ENCODE measurements at places on chromosomes 2 and 18.

DNA sequence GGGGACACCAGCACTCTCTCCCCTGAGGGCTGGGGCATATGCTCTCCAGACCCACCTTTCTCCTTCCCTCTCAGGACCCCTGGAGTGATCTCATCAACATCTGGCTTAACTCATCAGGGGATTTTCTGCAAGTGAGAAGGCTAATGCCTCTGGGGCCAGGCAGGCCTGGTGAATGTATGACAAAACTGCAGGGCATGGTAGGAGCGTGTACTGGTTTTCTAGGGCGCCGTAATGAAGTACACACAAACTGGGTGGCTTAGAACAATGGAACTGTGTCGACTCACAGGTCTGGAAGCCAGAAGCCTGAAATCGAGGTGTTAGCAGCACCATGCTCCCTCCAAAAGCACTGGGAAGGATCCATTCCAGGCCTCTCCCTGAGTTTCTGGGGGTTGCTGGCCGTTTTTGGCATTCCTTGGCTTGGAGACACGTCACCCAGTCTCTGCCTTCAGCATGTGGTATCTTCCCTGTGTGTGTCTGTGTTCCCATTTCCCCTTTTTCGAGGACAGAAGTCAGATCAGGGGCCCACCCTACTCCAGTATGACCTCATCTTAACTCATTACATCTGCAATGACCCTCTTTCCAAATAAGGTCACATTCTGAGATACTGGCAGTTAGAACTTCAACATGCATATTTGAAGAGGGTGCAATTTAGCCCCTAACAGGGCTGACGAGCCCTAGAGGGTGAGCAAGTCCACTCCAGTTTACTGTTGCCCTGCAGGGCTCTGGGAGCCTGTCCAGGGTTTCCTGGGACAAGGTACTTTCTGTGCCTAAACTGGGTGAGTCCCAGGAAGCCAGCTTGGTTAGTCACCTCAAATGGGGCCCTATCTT lies 45.5 kb upstream of the CAB39 start:
- peak; percentile 91 for DNase-seq

DNA sequence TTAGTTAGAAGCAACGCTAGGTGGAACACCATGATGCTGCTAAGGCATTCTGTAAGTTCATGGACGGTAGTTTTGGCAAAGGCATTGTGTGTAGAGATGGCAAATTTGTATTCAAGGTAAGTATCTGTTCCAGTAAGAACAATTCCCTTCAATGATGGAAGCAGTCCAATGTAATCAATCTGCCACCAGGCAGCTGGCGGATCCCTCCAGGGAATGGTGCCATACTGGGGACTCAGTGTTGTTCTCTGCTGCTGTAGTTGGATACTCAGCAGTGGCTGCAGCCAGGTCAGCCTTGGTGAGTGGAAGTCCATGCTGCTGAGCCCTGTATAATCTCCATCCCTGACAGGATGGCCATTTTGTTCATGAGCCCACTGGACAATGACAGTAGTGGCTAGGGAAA lies 62.8 kb downstream of the ARL6IP6 start:
- DNase-seq = no peak

GRCh38 chr18:36700955-36701354 lies 127.8 kb downstream of the TPGS2 start:
- no peak for DNase-seq

DNA sequence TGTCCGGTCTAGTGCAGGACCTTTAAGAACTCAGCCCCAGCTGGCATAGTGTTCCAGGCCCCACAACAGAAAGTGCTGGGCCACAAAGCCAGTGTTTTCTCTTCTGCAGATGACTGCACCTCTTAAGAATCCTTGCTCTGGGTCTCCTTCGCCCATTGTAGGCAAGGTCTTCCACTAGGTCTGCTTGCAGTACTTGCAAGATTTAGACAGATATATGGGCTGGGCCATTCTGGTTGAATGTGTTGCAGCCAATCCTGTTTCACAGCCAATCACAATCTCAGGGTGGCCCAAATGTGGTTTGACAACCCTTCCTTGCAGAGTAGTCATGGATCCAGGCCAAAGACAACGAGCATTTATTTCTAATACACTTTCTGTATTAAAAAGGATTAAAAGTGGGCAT lies 13.1 kb upstream of the PIEZO2 start:
- DNase-seq = no peak

DNA sequence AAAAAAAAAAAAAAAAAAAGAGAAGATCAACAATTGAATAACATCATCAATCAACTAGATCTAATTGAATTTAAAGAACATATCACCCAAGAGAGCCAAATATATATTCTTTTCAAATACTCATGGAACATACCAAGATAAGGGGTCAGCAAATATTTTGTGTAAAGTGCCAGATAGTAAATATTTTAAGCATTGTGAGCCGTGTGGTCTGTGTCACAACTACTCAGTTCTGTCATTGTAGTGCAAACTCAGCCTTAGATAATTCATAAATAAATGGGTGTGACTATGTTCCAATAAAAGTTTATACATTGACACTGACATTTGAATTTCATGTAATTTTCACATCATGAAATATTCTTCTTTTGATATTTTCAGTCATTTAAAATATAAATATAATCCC lies 45.9 kb downstream of the OTX1 start:
- DNase-seq = no peak

DNA sequence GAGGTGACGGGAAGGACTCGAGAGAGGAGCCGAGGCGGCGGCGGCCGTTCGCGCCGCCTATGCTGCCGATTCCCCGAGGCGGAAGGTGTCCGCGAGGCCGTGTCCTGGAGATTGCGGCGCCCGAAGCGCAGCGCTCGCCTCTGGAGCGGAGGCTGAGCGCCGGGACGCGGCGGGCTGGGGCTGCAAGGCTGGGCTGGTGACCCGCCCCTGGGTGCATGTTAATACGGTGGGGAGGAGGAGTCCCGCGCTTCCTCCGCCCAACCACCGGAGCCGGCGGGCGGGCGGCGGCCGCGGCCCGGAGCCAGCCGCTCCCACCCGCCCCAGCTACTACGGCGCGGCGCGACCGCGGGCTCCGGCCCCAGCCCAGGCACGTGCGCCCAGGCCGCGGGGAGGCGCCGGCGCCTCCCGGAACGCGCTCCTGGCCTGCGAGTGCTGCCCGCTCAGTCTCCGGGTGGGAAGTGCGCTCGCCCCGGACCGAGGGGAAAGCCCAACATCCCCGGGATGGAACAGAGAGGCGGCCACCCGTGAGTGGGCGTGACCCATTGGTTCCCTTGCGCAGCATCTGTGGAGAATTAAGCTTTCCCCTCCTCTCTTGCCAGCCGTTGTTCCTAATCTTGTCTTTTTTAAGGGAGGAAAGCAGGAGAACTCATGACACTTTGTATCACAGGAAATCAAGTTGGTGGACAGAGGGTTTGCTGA lies at the start of gene DLGAP1:
DLGAP1 (minus strand) TSS at position 195 of the 699 bp plus-strand sequence.
- no peak for DNase-seq

DNA sequence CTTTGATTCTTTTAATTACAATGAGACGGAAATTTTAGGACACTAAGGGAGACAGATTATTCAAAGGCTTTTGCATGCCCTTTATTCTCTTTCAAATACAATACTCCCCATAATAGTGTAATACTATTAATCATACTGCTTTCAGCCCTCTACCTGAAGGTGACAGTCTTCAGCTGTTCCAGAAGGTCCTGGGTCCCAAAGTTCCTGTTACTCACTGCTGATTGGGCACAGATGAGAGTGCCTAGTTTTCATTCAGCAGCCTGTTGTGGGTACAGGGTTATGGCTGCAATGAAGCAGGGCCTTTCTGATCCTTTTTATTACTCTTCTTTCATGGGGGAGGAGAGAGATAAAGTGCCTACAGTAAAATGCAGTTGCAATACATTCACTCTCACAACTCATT lies 80.2 kb downstream of the NUP35 start:
- no peak for DNase-seq

DNA sequence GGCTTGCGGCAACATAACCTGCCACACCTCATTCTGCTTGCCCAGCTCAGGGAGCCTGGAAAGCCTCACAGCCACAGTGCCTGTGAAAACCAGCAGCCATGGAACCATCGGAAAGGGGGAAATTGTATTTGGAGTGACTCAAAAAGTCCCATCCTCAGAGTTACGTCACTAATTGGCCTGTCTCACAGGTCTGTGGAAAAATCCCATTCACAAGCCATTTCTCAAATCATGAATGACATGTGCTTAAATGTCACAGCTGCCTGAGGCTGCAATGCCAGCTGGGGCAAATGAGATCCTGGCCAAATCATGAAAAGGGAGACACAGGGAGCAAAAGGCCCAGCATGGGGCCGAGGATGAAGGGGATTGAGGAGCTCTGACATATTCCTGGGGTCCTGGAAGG lies 486.9 kb upstream of the RAB6C start:
- no peak for DNase-seq

GRCh38 chr2:20514596-20515269 lies 67.9 kb downstream of the RHOB start:
- peak; percentile 77 for DNase-seq

- no peak for DNase-seq
Measured at GRCh38 chr2:172131713-172132555, 29.2 kb upstream of the DLX2 start.

GRCh38 chr2:227713291-227713690 lies 4.5 kb downstream of the SLC19A3 start:
- DNase-seq = no peak

DNA sequence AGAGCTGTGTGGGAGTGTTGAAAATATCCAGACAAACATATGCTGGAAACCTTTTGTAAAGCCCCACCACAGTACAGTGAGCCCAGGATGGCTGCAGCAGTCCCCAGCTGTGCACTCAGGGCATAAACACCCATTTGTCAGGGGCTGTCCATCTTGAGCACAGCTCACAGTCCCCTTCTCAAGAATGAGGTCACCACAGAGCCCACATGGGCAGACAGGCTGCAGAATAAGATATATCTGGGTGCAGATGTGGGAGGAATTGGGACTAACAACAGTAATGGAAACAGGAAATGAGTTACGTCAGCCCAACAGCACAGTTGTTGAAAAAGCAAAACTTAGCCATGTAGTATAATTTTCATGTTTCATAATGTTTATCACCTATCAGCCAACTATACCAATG lies 219.6 kb downstream of the ETAA1 start:
- no peak for DNase-seq

GRCh38 chr2:168993538-168993937 lies 37.6 kb downstream of the ABCB11 start:
- no peak for DNase-seq

DNA sequence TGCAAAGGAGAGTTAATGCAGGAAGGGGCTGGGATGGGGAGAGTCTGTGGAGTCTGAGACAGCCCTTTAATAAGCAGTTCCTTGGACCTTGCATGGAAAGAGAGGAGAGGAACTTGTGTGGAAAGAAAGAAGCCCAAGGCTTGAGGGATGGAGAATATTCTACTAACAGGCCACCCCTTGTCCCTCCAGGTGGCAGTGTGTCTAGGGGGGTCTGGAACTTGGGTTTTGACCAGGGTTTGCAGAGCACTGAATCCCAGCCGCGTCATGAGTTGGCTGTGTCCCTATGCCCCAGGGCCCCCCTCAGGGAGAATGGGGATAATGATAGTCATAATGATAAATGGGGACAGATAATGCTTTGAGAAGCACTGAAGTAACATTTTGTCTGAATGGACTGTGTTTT lies 15.0 kb downstream of the TCF7L1 start:
- DNase-seq = no peak

GRCh38 chr2:181070119-181070835 lies 89.9 kb downstream of the UBE2E3 start:
- DNase-seq = no peak

GRCh38 chr18:68714712-68715496 lies at the start of gene TMX3:
TSS of gene TMX3 (minus strand) at chr18:68715108. CDS start at chr18:68714981, 127 bp downstream.
- peak; percentile 38 for DNase-seq

DNA sequence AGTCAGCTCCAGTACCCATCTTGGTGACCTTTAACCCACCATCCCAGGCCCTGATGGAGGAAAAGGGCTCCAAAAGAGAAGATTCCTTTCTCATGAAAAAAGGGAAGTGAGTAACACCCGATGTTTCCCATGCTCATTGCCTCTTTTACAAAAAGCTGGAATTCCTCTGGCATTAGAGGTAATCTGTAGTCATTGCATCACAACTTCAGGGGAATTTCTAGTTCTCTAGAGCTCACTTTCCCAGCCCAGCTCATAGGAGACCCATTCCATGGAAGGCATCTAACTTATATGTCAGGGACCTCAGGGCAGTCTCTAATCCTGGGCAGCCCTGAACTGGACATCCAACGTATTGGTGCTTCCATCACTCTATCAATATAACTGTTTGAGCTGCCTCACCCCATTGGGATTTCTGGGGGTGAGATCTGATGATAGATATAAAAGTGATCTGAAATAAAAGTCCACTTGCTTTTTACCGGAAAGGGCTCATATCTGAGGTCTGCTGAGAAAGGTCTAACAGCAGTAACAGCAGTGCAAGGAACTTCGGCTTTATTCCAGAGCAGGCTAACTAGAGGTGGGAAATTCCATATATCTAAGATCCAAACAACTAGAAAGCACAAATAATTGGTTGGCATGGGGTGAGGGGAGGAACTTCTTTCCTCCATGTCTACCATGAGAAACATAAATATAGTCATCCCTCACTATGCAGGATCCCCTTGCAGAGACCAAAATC lies 106.1 kb downstream of the ETAA1 start:
- no peak for DNase-seq

- no peak for DNase-seq
Measured at GRCh38 chr18:28972333-28972907, 795.5 kb upstream of the CDH2 start.

DNA sequence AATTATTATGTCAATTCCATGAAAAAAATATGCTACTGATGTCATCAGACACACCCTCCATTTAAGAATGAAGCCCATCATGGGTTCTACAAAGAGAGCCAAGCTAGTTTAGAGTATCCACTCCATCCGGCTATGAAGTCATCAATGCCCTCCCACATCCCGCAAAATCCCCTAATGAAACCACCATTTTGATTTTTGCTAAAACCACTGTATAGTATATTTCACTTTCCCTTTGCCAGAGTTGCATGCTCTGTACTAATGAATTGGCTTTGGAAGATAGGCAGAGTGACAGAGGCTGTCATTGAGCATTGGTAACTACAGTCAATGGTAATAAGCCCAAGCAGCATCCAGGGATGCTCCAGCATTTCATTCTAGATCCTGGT lies 118.6 kb downstream of the ANKRD44 start:
- no peak for DNase-seq

GRCh38 chr2:207046724-207047123 lies 107.4 kb downstream of the CPO start:
- no peak for DNase-seq

DNA sequence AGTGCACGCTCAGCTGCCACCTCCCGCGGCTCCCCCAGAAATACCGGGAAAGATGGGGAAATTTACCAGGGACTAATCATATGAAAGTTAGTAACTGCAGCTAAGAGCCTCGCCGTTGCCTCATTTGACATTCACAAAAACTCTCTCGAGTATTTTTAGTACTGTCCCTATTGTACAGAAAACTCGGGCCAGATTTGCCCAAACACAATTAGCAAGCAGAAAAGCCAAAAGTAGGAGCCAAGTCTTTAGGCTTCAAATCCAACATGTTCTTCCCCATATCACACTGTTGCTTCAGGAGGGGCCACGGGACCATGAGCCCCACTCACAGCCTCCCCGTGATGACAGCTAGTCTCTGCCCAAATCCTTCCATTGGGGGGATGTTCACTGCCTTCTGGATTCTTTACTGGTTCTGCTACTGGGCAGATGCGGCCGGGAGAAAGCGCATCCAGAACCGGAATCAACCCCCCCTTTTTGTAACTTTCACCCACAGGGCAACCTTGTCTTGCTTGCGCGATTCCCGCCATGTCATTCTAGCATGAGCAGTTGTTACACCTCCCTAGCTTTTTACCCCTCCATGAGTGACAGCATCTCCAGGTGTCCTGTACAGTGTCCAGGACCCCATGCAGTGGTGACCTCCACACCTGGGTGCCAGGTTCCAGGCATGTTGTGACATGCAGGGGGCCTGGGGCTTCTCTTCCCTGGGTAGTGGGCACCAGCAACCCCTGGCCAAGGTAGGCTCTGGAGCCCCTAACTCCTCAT lies 35.2 kb downstream of the CENPO start:
- no peak for DNase-seq

Data from keratinocyte (primary cell).